ENCODE measurements at places on chromosomes 5 and 9. TPM values are rescaled to one million over a fixed set of nuclear protein-coding genes. Genes with fewer than 3 reads are reported as not detected.

Gene BTNL9
- not detected for total RNA-seq

Gene TENT4A
- 13.2 TPM for total RNA-seq

GRCh38 chr9:133889584-133890301 is 102.4 kb downstream of the VAV2 start:
- DNase-seq = peak; percentile 55

- no peak for DNase-seq
Measured at GRCh38 chr9:95098391-95098921, 219.1 kb downstream of the FANCC start.

- DNase-seq = peak; percentile 72
Measured at GRCh38 chr9:91423785-91424402, at the start of gene NFIL3. Gene NFIL3, minus strand, starts transcription at chr9:91423832. Its CDS starts 13,098 bp downstream, at chr9:91410734.
